ENCODE measurements at places on chromosomes 1 and 21. TPM values are rescaled to one million over a fixed set of nuclear protein-coding genes. Genes with fewer than 3 reads are reported as not detected.

CREG1 gene
- total RNA-seq = 48.1 TPM

SPATA46 gene
- total RNA-seq = not detected

AZIN2 gene
- 3.8 TPM for total RNA-seq

G0S2 gene
- 14.1 TPM for total RNA-seq

NBPF19 gene
- total RNA-seq = 6.6 TPM

NPR1 gene
- 2.6 TPM for total RNA-seq

BTBD19 gene
- 0.91 TPM for total RNA-seq

DNA sequence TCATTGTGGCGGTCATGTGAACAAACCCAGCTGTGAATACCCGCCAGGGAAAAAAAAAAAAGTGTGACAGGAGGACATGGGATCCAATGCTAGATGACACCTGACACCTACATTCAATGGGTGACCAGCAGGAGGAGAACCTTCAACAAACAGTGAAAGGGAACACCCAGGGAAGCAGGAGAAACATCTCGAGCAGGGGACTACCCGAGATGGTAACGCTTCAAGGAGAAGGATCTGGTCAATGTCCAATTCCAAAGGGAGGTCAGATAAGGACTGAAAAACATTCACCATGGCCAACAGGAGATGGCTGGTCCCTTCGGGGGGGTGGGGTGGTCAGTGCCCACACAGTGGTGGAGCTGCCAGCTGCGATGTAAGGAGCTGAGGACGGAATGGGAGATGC, 46.3 kb downstream of the PTPN14 start:
- H3K36me3 ChIP-seq = no peaks in the 10 kb centered on the region
- H3K27ac ChIP-seq = no peak overlapping the region
- DNase-seq = peak; percentile 14
- H3K4me1 ChIP-seq = peaks cover 13% of the 10 kb centered on the region

DNA sequence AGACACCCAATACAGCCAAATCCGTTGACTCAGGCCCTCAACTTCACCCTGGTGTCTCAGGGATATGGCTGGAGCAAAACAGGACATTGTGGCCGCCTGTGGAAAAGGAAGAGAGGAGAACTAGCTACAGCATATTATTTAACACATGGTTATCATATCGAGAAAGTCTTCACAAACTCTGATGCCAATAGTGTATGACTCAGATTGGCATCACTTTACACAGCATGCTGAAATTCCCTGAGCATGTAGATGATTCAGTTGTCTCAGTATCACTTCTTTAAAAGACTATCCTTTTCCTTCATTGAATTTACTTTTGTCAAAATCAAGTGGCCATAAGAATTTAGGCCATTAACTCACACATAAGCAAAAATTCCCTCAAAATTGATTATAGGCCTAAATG, 20.1 kb downstream of the HSD3B2 start:
- no peak overlapping the region for H3K27ac ChIP-seq
- no peaks in the 10 kb centered on the region for H3K27me3 ChIP-seq
- no peak overlapping the region for H3K4me3 ChIP-seq
- DNase-seq = no peak

GRCh38 chr21:43868461-43868860, 3.4 kb downstream of the AGPAT3 start:
- no peak overlapping the region for H3K4me3 ChIP-seq
- H3K27me3 ChIP-seq = no peaks in the 10 kb centered on the region
- peaks cover 27% of the 10 kb centered on the region for H3K4me1 ChIP-seq
- no peaks in the 10 kb centered on the region for H3K36me3 ChIP-seq
- peak overlapping the region; percentile 91 for H3K27ac ChIP-seq
- no peak for DNase-seq

DNA sequence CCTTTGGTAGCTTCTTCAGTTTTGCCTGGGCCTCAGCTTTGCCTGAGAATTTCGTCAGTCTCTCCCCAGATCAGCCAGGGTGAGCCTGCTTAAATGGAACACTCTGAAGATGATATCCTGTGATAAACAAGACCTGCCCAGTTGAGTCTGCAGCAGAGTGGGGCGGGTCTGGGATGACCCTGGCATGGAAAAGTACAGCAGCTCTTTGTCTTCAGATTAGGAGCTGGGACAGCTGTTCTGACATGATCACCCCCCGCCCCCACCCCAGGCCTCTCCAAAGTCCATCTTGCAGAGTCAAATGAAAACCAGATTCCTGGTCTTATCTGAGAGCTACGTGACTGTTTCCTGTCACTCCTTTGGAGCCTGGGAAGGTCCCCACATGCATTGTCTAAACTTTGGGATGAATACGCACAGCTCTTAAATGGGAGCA, 2.2 kb upstream of the TMEM51 start:
- H3K4me1 ChIP-seq = peaks cover 20% of the 10 kb centered on the region
- DNase-seq = no peak
- H3K27ac ChIP-seq = peak overlapping the region; percentile 99
- H3K4me3 ChIP-seq = no peak overlapping the region
- no peaks in the 10 kb centered on the region for H3K36me3 ChIP-seq
- H3K27me3 ChIP-seq = no peaks in the 10 kb centered on the region

DNA sequence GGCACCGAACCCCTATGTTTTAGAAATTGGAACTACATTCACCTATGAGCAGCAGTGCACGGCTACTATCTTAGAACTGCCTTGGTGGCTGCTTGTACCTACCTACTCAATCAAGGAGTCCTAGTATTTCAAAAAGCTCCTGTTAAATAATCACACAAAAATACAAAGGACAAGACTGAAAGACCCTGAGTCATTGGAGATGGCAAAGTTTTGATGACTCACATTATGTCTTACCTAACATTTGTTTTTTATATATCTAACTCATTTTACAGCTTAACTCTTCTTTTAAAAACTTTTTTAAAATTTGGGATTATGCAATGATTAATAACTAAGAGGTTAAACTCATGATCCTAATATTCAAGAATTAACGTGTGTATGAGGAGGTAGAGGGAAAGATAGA, 1206.0 kb upstream of the TMPRSS15 start:
- H3K4me1 ChIP-seq = peaks cover 22% of the 10 kb centered on the region
- no peaks in the 10 kb centered on the region for H3K36me3 ChIP-seq
- no peak for DNase-seq
- H3K27me3 ChIP-seq = no peaks in the 10 kb centered on the region
- H3K27ac ChIP-seq = no peak overlapping the region

GRCh38 chr1:218415726-218416125, 70.6 kb downstream of the TGFB2 start:
- no peak overlapping the region for H3K4me3 ChIP-seq
- no peaks in the 10 kb centered on the region for H3K4me1 ChIP-seq
- DNase-seq = no peak
- H3K36me3 ChIP-seq = no peaks in the 10 kb centered on the region
- H3K27ac ChIP-seq = no peak overlapping the region

DNA sequence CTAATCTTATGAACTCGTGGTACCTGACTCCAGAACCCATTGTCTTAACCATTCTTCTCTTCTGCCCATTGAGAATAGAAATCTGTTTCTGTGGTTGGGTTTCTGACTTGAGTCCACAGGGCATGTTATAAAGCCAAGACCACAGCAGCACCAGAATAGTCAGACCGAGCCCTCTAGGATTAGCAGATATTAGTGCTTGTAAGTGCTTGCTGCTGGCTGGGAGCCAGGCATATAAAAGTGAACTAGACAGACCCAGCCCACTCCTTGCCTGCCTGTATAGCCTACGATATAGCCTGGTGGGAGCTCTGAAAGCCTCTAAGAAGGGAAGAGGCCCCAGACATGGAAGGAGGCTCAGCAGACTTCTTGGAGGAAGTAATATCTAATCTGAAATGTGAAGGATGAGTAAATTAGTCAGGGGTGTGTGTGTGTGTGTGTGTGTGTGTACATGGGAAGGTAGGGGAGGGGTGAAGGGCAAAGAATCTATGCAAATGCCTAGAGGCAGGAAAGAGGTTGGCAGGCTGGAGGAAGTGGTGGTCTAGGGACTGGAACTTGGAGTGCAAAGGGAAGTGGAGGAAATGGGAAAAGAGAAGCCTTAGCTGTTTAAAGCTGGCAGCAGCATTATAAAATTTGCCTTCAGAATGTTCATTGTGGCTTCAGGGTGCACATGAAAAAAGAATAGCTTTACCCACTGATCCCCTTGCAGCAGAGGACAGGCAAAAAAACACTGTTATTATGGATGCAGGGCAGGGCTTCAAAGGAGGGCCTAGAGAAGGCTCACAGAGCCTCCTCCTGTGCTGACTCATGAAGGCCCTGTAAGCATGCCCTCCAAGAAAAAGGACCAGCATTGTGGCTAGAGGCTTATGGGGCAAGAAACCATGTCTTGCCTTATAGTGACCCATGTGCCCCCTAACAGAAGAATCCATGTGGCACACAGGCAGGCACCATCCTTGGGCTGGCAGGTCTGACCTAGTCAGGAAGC, 169.2 kb downstream of the LMX1A start:
- H3K36me3 ChIP-seq = no peaks in the 10 kb centered on the region
- no peak for DNase-seq

- peak overlapping the region; percentile 64 for H3K4me3 ChIP-seq
- H3K27ac ChIP-seq = peak overlapping the region; percentile 44
- no peaks in the 10 kb centered on the region for H3K4me1 ChIP-seq
- DNase-seq = peak; percentile 47
- H3K36me3 ChIP-seq = no peaks in the 10 kb centered on the region
- no peaks in the 10 kb centered on the region for H3K27me3 ChIP-seq
These were observed 1.3 kb downstream of the EDARADD start for GRCh38 chr1:236395230-236395946.

GRCh38 chr1:169853341-169853740, 40.4 kb downstream of the SCYL3 start:
- DNase-seq = no peak
- H3K4me1 ChIP-seq = no peaks in the 10 kb centered on the region
- no peaks in the 10 kb centered on the region for H3K27me3 ChIP-seq
- no peak overlapping the region for H3K27ac ChIP-seq

DNA sequence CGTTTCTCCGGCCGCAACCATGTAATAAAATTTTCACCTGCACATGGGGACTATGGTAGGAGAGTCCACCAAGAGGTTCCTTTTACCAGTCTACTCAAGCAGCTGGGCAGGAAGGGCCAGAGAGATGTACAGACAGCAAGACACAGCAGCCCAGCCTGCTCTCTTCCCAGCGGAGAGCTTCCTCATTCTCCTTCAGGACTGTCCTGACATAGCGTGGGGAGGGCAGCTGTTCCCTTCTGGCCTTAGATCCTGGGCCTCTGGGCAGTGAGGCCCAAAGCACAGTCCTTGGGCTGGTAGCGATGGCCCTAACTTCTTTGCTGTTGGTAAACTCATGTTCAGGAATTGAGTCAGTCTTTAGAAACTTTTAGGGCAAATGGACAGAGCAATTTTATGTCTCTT, 89.1 kb downstream of the BCAR3 start:
- no peaks in the 10 kb centered on the region for H3K27me3 ChIP-seq
- DNase-seq = no peak
- H3K36me3 ChIP-seq = no peaks in the 10 kb centered on the region
- peaks cover 29% of the 10 kb centered on the region for H3K4me1 ChIP-seq
- H3K4me3 ChIP-seq = no peak overlapping the region

DNA sequence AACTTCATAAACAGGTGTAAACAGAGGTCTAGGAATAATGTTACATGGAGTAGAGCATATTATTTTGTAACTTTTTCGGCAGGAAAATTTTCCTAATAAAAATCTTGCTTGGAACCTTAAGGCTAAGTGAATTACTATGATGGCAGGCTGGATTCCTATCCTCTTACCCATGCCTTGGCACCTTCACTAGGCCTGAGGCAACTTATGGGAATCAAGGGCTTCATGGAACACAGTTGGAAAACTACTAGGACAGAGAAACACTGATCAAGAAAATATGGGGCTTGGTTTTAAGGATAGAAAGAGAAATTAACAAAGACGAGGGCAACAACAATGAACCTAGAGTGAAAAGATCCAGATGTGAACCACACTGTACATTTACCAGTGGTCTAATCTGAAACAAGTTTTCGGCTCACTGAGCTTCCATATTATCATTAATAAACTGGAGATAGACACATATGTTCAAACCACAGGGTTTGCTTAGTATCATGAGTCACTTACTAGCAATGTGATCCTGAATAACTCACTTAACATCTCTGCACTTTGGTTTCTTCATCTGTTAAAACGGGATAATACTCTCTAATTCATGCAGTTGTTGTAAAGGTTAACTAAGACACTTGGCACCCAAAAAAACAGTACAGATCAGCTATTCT, 68.5 kb downstream of the GPATCH2 start:
- no peak overlapping the region for H3K4me3 ChIP-seq
- H3K36me3 ChIP-seq = no peaks in the 10 kb centered on the region
- no peak overlapping the region for H3K27ac ChIP-seq
- H3K27me3 ChIP-seq = no peaks in the 10 kb centered on the region

DNA sequence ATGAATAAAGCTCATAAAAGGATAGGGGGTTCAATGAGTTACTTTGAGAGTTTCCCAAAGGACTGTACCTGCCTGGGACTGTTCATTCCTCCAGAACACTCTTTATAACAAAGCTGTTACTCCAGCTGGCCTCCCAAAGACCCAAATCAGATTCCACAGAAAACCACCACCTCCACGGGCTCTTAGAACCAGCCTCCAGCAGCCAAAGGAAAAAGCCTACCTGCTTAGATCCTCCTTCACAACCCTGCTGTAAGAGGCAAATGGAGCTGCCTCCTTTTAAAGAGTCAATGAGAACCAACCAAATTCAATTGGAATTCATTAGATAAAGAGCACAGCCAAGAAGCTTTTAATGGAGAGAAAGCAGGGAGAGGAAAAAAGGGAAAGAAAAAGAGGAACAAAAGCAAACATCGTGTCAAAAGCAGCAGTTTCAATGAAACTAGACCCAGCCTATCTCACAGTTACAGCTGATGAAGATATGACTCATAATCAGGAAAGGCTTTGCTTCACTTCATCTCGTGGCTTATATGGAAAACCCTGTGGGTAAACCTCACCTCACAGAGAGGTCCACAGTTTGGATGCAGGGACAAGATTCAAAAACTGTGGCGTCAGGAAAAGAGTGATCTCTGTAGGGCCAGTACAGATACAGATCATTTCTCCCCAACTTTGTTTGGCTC, 27.8 kb upstream of the FMO4 start:
- no peaks in the 10 kb centered on the region for H3K36me3 ChIP-seq
- no peaks in the 10 kb centered on the region for H3K4me1 ChIP-seq
- no peak overlapping the region for H3K4me3 ChIP-seq
- no peak for DNase-seq
- H3K27me3 ChIP-seq = no peaks in the 10 kb centered on the region
